ENCODE measurements at places on chromosomes 1 and 21.

DNA sequence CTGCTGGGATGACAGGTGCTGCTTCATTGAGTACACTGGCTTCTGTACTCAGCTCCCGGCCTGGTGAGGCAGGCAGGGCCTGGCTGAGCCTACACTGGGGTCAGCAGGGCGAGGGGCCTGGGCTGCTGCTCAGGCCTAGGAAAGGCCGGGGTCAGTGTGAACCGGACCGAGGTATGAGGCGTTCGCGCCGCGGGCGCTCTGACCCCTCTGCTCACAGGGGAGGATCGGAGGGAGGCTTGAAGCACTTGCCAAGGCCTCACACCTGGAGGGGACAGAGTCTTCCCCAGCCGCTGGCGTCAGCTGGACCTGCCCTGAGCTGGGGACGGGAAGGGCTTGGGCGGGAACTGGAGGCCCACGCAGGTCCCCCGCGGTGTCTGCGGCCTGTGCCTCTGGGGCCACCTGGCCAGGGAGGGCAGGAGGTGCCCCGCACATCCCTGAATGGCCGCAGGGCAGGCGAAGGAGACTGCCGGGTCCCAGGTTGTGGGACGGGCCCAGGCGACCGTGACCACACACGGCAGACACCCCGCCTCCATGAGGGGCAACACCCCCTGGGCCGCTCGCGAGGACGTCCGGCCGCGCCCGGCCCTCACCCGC lies 466 bp downstream of the PEX10 start:
- no peak for DNase-seq

- DNase-seq: no peak
Measured at GRCh38 chr1:73040811-73041210, 758.5 kb upstream of the NEGR1 start.

DNA sequence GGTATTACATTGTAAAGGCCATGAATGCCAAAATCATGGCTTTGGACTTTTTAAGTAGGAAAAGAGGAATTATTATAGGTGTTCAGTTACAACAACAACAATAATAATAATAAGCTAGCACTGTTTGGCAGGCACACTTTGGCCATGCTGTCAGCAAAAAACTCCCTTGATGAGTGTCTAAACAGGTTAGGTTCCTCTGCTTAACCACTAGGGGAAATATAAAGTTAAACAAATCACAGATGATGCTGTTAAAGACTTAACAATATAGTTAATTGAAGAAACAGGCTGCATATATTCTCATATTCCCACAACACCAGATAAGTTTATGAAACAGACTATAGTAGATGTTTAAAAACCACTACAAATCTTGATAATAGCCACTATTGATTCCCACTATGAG lies 46.4 kb downstream of the RGS21 start:
- DNase-seq: no peak

DNA sequence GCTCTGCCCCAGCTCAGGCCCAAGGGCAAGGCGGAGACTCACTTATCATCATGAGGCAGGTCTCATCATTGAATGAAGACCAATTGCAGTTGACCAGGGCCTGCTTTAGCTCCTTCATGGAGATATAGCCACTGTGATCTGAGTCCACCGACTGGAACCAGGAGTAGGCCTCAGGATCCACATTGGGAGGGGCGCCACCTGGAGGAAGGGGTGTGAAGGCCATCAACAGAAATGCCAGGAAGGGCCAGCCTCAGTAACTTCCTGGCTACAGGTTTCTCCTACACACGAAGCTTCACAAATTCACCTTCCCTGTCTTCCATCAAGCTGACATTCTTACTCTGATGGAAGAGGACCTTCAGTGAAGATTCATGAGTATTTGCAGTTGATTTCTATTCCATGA lies 11.6 kb downstream of the PEF1 start:
- no peak for DNase-seq

- DNase-seq: peak; percentile 30
Measured at GRCh38 chr1:25766721-25767436, 33.1 kb upstream of the SELENON start.
